Hippocampal formation (tissue), 2 donors: ENCODE measurements at places on chromosomes 1 and 21.

DNA sequence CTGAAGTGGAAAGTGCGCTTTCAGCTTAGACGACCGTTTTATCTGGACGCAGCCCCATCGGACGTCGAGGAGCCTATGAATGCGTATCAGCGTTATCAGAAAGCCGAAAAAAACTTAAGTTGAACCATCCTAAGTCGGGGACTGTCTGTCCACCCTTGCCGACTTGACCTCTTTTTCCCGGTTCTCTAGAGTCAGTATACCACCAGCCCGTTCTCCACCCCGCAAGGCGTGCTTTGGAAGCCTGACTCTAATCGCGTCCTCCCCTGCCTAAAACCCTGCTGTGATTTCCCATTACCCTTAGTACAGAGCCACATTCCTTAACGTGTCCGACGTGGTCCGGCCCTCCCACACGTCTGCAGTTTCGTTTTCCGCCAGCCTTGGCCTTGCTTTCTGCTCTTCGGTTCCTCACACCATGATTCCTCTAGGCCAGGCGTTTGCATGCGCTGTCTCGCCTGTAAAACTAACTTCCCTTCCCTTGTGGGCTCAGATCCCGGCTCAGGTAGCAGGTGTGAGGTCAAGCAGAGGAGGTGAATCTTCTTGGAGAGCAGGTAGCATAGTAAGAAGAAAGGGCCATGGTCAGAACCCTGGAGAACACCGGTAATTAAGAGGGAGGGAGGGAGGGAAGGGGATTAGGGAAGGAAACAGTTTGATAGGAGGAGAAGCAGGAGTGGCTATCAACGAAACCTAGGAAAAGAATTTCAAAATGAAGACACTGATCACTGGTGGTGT is 865 bp downstream of the ADPRS start:
- DNase-seq: no peak

DNA sequence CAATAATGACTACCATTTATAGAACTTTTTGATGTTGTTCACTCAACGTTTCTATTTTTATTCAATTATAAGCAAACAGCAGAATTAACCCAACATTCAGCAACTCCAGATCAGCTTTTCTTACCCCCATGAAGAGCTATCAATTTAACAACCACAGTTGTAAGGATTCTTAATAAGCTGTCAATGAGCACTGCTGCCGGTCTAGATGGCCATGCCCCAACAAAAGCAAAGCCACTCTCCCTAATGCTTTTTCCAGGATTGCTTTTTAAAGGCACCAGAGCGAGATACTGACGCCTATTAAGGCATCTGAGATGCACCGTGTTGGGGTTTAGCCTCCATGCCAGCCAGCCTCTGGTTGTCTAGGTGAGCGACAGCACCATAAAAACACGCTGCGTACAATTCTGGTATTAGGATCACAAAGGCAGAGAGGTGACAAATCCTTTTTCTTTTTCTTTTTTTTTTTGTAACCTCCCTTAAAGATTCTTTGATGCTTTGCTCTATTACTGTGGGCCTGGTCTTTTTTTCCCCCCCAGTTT is 39.5 kb downstream of the PTPRC start:
- DNase-seq: no peak

DNA sequence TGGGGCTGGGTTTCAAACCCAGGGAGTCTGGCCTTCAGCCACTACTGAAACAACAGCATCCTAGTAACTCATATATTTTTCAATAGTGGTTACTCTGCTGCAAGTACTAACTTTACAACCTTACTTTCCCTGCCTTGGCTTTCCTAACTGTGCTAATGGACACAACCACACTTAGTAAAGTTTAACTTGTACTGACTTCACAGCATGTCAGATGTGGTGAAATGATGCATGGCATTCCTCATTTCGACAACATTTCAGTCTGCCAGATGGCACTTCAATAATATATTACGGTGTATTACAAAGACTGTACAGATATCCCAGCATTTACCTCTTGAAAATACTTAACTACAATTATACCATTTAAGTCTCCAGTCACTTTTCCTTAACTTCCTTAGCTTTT is 27.8 kb downstream of the LRRC7 start:
- DNase-seq: no peak

DNA sequence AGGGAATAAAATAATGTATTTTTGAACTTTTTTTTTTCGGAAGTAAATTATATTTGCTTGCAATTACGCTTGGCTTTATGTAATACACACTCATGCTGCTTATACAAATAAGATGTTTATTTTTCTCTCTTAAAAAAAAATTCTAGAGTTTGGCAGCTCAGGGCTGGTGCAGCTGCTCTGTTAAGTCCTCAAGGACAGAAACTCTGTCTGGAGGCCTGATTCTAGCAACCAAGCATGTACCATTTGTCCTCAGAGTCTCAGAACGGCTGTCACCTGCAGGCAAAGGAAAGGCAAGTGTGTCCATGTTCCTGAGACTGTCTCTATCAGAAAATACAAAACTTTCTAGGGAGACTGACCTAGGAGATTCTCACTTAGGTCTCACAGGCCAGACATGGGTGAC is 23.2 kb upstream of the CLDN17 start:
- no peak for DNase-seq

DNA sequence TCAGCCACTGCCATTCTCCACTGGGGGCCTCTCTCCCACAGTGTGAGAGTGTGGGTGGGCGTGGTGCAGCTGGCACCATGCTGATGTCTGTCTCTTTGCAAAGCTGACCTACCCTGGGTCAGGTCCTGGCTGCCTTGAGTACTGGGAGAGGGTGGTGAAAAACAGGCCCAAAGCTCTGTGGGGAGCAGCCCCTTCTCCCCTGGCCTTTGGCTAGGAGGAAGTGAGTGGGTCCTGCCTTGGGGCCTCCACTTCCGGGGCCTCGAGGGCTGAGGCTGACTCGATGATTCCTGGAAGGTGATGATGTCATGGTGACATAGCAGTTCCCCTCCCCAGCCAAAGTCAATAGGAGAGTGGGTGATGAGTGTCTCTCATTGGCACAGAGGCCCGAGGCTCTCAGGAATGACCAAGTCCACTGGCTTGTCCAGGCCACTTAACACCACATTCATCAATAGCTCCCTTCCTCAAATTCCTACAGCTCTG is 53.0 kb downstream of the IER5 start:
- DNase-seq: no peak

DNA sequence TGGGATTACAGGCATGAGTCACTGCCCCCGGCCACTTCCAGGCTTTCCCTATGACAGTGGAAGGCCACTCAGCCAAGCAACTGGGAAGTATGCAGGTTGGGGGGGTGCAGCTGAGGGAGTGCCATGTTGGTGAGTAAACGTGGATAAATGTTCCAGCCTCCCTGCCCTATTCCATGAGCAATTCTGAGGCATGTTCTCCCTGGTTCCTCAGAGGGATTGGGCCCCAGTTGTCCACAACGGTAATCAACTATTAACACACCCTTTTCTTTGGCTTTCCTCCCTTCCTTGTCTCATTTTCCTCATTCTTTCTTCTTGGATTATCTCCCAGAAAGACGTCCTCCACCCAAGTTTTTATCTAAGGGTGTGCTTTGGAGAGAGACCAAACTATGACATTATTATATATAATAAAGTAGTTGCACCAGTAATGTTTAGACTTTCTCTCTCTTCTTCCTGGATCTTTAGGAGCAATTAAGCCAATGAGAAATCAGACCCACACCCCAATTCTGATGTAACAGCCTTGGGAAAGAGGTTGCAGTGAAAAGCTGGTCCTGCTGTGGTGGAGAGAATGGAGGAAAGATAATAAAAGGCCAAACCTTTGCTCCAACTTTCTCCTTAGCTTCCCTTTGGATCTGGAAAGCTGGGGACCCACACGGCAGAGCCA is 6.8 kb upstream of the SLAMF9 start:
- no peak for DNase-seq

DNA sequence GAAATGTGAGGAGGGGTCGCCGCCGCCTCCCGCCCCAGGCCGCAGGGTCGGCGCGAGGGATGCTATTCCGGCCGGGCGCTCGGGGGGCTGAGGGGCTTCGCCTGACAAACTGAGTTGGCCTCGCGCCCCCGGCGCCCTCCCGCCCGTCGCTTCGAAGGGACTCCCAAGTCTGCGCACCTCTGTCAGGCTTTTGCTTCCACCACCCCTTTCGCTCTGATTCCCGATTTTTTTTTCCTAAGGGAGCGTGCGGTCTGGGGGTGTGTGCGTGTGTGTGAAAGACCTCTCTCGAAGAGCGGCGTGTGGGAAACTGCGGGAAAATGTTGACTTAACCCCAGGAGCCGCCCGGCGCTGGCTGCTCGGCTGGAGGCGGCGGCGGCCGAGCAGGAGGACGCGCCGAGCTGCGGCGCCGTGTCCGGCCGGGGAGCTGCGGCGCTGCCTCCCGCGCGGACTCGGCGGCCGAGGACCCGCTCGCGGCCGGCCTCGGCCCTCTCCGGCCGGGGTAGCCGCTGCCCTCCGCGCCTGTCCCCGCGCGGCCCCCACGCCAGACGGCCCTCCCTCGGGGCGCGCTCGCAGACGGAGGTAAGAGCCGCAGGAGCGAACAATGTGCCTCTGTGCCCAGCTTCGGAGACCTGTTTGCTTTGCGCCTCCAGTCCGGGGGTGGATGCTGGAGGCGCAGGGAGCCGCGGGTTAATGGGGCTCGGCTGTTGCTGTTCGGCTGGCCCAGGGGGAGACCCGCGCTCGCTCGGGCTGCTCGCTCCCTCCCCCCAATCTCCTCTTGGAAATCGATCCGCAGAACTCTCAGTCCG is 1.1 kb downstream of the ADGRL2 start:
- DNase-seq: no peak

DNA sequence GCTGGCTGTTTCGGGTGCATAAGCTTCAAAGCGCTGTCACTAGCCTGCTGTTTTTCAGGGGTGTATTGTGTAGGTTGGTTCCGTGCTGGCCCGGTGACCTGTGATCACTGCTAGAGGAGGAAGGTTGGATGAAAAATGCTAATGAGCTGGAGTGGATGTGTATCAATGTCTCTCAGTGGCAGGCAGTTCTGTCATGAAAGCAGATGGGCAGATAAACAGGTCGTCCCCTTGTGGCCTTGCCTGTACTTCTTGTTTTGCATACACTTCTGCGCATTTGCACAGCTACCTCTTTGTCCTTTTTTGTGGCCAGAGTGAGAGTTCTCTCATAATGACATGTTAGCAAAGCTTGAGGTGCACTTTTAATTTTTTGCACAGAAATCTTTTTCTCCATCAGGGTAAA is 2.9 kb downstream of the SELENON start:
- DNase-seq: no peak

- DNase-seq: no peak
Measured at GRCh38 chr1:239662950-239663349, 276.6 kb downstream of the CHRM3 start.

GRCh38 chr1:1373815-1374588 is 1.0 kb downstream of the AURKAIP1 start:
- no peak for DNase-seq

- DNase-seq: peak; percentile 36
Measured at GRCh38 chr1:182069028-182069466, 7.5 kb upstream of the ZNF648 start.

- peak; percentile 2 for DNase-seq
Measured at GRCh38 chr21:41610042-41610839, 102.3 kb upstream of the TMPRSS2 start.

DNA sequence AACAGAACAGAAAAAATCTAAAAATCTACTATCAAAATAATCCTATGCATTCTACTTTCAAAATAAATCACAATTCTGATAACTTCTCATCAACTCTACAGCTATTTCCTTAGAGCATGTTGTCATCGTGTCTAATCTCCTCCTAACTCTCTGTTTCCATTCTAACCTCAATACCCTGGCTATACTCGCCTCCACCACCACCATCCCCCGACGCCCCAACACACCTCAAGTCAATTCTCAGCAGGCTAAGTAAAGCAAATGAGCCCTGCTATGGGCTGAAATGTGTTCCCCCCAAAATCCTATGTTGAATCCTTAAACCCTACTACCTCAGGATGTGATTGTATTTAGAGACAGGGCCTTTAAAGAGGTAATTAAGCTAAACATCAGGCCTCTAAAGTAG is 34.6 kb downstream of the NRDC start:
- DNase-seq: no peak
